CD4-positive, alpha-beta T cell treated with Interleukin-21 for 1 hour (primary cell): ENCODE measurements at places on chromosomes 2 and 18.
A peak's percentile ranks its signal among the peaks of the same experiment; 100 is the strongest.

DNA sequence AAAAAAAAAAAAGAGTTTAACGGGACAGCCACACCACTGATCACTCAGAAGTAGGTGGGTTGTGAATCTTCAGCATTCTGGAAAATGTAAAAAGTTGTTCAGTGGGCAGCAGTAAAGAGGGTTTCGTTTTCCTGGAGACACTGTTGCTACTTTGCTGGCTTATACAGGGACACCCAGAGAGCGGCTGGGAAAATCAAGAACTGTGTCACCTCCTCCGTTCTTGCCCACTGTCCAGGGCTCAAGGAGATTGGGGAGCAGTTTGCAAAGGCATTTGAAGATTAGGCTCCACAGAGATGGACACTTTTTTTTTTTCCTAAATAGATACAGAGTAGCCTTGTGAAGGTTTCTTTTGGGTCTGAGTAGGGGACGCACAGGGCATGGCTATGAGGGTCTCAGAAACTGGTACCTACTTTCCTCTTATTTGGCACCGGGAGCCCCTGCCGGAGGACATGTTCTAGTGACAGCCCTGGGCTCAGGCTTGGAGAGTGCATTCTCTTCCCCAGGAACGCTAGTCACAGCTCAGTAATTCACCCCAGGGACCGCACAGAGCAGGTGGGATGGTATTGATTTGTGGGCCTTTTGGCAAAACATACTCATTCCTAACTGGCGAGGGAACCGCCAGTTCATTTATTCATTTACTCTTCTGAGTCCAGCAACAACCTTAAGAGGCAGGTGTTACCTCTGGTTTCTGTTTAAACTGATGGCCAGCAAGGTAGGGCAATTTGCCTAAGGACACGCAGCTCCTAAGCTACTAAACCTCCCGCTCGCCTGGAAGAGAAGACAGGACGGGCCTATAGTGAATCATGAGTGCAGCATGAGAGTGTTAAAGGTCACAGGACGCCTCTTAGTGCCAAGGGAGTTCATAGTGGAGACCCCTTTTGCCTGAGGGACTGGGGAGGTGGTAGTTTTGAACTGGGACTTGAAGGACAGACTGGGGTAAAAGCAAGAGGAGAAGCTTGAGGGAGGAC lies 53.1 kb downstream of the HPCAL1 start:
- no peak for DNase-seq

DNA sequence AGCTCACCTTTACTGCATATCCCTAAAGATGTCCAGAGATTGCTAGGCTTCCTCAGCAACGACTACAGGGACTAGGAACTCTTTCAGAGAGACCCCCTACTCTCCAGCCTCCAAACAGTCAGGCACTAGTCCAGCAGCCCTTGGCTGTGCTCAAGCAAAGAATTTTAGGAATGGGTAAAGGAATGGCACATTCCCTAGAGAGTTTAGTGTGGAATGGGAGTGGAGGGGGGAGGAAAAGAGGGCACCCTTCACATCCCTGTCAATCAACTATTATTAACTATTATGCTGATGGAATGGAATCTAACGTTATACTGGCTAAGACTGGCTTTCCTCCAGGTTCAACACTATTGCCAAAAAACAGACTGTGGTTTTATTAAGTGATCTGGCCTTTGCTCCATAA lies 64.8 kb downstream of the IKZF2 start:
- DNase-seq: no peak

DNA sequence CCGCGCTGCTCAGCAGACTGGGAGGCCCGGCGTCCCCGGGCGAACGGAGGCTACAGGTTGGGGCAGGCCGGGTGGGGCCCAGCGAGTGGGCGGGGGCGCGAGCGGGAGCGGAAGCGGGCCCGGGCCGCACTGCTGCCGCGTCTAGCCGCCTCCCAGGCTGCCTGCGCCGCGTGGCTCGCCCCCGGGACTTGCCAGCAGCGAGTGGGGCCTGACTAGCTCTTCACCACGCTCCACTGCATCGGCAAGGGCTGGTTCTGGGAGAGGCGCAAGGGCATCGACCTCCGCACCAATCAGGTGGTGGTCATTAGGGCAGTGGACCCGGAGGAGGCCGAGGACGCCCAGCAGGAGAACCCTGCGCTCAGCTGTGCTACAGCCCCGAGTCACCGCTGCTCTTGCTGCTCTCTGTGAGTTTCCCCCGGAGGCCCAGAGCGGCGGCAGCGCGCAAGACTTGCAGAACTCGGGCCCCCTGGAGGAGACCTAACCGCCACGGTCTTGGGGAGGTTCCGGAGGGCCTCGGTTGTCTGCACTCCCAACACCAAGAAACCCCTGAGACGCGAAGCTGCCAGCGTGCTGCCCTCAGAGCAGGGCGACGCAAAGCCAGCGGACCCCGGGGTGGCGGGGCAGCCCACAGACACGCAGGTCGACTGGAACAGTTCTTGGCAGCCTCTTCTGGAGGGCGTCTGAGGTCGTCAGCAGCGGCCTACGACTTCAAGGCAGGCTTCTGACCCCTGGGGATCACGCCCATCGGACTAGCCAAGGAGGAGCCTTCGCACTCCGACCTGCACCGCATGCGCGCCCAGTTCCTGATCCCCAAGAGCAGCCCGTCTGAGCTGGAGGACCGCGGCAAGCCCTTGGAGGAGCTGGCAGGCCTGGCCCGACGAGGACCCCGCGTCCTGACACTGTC lies 27.2 kb upstream of the PTPN2 start:
- DNase-seq: peak; percentile 49

DNA sequence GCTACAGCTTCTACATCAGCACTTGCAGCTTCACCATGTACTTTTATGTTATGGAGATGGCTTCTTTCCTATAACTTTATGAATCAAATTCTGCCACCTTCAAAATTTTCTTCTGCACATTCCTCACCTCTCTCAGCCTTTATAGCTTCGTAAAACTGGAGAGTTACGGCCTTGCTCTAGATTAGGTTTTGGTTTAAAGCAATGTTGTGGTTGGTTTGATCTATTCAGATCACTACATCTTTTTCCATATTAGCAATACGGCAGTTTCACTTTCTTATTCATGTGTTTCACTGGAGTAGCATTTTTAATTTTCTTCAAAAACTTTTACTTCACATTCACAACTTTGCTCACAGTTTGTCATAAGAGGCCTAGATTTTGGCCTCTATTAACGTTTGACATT lies 242.9 kb upstream of the GYPC start:
- DNase-seq: peak; percentile 12

- DNase-seq: no peak
These were observed 25.5 kb downstream of the CCDC141 start for GRCh38 chr2:179024445-179024844.

- DNase-seq: no peak
These were observed 17.5 kb downstream of the SFTPB start for GRCh38 chr2:85650456-85650855.

- DNase-seq: no peak
These were observed 3.2 kb upstream of the REG3A start for GRCh38 chr2:79162801-79163200.

GRCh38 chr2:55338268-55338667 lies 69.2 kb upstream of the MTIF2 start:
- no peak for DNase-seq

DNA sequence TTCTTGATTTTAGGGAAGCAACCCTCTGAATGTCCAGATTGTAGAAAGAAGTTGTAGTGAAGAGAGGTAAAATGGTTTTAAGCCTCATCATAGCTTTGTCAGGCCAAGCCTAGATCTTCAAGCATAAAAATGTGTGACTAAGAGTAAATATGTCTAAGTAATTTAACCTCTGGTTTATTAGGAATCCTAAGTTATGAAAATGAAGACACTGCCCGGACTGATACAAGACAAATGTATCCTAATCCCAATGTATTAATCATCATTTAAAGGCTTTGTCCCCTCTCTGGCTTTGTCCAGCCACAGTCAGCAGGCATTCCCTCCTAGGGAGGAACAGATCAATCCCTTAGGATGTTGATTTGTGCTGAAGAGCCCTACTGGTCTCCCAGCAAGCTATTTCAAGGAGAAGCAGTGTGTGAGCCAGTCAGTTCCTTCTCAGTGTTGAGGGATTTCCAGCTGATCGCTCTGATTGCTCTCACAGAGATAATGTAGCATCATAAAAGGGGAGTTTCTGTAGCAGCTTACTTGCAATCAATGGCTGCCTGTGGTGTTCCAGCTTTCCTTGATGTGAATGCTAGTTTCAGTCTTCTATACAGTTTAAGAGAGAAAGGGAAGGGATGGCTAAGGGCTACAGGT lies 796.1 kb downstream of the EPHA4 start:
- DNase-seq: no peak

DNA sequence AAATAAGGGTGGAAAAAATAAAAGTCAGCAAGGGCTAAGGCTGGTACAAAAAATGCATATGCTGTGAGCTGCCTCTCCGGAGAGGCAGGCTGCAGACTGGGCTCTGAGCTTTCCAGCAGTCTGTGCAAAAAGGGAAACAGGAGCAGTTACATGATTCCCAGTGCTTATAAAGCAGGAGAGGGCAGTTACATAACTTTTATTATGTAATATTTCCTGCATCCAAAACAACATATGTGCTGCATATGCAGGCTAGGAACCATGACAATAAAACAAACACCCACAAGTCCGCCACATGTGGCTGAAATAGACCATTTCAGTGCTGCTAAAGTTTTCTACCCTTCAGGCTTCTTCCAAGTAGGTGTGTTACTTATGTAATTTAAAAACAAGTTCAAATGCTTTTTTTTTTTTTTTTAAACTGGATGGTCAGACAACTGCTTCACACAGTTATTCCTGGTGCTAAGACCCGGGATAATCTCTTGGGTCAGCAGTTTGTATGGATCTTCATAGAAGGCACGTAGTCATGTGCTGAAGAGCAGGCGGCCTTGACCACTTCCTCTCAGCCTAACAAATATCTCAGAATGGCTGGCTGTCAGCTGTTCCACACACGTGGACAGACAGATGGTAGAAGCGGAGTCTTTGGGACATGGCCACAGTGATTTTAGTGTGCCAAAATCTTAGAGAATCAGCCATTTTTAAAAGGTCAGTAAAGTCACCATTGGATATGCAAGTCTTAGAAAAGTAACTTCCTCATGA lies 43.5 kb downstream of the ARMC9 start:
- no peak for DNase-seq

- no peak for DNase-seq
These were observed 28.0 kb downstream of the AGAP1 start for GRCh38 chr2:235521844-235522243.

DNA sequence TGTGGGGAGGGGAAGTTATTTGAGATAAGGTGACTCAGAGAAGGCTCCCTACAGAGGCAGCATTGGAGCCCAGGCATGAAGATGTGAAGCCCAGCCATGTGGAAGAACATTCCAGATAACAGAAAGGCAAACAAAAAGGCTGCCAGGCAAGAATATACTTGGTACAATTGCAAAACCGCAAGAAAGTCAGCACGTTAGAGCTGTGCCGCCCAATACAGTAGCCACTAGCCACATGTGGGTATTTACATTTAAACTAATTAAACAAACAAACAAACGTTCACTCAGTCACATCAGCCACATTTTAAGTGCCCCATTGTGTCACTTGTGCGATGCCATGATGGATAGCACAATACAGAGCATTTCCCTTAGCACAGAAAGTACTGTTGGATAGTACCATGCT lies 179.6 kb downstream of the SATB2 start:
- no peak for DNase-seq

DNA sequence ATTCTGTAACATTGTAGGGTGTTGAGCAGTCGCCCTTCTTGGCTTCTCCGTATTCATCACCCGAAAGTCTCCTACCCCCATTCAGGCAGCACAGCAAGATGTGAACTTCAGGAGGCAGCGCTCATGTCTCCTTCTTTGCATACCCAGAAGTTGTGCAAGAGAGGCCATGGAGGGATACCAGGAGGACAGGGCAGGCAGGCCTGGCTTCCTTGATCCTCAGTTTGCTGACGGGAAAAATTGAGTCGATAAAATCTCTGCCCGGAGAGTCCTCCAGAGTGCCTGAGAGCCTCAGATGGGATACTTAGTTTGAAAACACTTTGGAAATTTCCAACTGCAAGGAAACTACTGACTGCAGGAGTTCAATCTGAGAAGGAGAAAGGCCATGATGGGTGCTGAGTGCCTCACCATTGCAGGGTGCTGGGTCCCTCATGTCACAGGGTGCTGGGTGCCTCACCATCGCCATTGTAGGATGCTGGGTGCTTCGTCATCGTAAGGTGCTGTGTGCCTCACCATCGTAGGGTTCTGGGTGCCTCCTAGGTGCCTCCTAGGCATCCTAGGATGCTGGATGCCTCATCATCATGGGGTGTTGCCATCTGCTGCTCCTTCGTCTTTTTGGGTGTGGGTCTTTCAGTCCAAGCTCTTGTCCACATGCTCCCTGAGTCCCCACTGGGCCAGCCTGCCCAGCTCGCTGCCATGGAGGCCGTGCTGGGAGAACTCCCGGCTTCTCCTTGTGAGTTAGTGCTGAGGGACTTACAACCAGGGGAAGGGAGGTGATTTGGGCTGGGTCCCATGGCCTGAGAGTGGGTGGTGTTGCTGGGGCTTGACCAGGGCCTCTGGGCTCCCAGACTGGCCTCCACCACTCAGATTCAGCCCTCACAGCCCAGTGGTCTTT lies 162.4 kb downstream of the DDX1 start:
- DNase-seq: no peak

DNA sequence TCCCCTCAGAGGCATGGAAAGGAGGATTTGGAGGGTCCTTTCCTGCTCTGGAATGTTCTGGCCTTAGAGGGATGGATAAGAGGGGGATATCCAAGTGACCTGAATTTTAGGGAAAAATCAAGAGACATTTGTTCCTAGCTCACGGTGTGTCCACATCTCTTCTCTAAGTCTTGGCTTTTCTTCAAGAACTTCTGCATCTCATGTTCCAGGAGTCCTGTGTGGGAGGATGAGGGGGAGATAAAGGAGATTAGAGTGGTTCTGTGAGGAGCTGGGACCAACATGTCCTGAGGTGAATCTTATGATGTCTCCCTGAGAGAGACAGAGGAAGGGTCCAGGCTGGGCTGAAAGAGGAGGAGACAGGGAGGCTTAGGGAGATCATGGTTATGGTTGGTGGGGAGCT lies 11.7 kb downstream of the EMX1 start:
- DNase-seq: no peak

GRCh38 chr2:168315331-168316072 lies 68.1 kb upstream of the STK39 start:
- no peak for DNase-seq

DNA sequence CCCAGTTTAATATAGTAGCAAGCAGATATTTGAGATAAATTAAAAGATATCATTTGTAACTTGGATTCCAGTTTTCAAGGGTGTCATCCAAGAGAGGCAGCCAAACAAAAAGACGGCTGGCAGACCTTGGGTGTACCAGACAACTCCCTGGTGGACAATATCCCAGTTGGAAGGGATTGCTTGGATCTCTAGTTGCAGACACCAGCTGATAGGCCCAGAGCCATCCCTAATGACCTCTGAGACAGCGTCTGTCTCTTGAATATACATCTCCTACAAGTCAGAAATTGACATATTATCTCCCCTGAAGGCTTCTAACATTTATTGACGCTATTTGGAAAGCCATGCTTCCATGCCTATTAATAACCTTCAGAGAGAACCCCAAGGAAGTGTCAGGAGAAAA lies 67.7 kb downstream of the ACVR1 start:
- no peak for DNase-seq
